Stimulated activated CD8-positive, alpha-beta memory T cell treated with anti-CD3 and anti-CD28 coated beads, Interleukin-12 subunit alpha, Interleukin-12 subunit beta, amount 100 ng/mL, for 1 hour (primary cell): ENCODE measurements at places on chromosomes 5 and 9.
A peak's percentile ranks its signal among the peaks of the same experiment; 100 is the strongest.

DNA sequence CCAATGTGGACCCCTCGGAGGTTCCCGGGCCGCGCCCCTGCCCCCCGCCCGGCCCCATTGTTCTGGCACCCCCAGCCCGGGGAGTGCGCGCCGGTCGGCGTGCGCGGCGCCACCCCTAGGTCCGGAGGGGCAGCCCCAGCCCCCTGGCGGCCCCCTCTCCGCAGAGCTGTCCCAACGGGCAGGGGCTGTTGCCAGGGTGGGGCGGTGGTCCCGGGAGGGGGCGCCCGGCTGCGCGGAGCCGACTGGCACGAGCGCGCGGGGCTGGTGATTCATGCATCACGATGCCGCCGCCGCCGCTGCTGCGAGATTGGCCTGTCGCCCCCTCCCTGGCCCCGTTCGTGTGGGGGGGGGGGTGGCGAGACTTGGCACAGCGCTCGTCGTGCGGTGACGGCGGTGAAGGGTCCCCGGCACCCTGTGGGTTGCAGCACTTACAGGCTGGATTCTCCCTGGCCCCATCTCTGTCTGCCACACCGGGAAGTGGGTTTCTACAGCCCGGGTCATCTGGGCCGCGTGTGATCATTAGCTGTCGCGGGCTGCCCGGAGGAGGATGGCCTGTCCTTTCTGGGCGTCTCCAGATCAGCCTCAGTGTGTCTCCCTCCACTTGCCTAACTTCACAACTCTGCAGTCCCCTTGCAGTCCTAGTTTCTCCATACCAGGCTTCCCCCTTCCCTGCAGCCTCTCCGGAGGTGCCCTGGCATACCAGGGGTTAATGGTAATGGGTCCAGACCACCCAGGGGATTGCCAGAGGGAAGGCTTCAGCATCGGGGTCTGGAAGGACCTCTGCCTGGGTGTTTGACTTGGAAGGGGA, 858 bp downstream of the NCS1 start:
- DNase-seq = peak; percentile 6

- no peak for DNase-seq
Observed at GRCh38 chr5:76190356-76190755, 107.2 kb downstream of the SV2C start.

GRCh38 chr5:109823597-109823996, 133.9 kb downstream of the MAN2A1 start:
- no peak for DNase-seq

DNA sequence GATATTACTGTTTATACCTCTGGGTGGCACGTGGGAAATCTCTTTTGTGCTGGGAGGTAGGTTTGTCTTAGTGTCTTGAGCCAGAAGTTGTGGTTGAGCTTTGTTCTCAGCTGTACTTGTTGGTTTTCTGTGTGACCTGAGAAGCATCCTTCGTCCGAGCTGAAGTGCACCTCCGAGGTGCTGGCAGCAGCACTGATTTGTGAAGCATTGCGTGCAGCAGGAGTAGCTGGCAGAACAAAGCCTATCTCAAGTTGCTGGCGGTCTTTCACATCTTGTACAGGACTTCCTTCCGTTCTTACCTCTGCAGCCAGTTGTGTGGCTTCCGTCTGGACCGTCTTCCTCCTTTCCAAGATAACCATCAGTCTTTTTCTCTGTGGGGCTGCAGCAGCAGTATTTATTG, 4.3 kb downstream of the PRRC2B start:
- DNase-seq = peak; percentile 46

GRCh38 chr5:132099076-132099748, 25.6 kb downstream of the CSF2 start:
- peak; percentile 28 for DNase-seq

- DNase-seq = no peak
Observed at GRCh38 chr9:131084661-131085369, 11.5 kb upstream of the AIF1L start.

DNA sequence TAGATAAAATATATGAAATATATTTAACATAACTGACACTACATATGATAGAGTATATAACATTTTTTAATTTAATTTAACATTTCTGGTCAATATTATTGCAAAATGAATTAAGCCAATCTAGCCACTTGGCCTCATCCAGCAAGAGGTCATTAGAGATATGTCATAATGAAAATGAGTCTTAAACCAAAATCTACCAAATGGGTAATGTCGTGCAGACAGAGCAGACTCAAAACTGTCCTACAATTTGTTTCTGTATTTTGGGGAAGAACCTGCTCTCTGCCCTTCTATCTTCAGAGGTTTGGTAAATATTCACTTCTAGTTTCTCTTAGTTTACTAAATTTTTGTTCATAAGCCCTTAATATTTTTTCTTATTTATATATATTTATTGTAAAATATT, 61.4 kb downstream of the ARHGEF28 start:
- DNase-seq = no peak

- no peak for DNase-seq
Observed at GRCh38 chr9:17319864-17320263, 185.0 kb downstream of the CNTLN start.

GRCh38 chr5:143402553-143403333, 743 bp downstream of the NR3C1 start:
- no peak for DNase-seq

GRCh38 chr5:1312206-1312605, 17.3 kb upstream of the TERT start:
- DNase-seq = no peak

- DNase-seq = no peak
Observed at GRCh38 chr9:129013674-129014073, 14.5 kb downstream of the SH3GLB2 start.

DNA sequence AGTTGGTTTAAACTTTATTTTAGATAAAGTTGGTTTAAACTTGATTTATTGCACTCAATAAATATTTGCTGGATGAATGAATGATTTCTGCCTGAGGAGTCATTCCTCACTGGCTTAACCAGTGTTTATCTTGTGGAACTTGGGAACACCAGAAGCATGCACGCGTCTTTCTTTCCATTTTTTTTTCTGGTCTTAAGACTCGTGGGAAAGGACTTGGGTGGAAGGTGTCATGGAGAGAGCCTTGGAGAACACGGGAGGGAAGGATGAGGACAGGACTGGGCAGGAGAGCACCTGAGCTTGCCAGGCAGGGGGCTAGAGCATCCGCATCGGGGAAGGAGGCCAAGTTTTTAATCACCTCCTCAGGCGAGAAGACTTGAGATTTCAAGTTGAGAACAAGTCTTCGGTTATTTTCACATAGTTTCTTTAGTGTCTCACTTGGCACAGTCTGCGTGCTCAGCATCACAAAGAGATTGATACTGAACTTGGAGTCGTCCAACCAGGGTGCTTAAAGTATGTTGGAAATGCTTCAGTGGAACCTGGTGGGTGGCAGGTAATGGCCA, 144.2 kb downstream of the PDZD2 start:
- DNase-seq = no peak

DNA sequence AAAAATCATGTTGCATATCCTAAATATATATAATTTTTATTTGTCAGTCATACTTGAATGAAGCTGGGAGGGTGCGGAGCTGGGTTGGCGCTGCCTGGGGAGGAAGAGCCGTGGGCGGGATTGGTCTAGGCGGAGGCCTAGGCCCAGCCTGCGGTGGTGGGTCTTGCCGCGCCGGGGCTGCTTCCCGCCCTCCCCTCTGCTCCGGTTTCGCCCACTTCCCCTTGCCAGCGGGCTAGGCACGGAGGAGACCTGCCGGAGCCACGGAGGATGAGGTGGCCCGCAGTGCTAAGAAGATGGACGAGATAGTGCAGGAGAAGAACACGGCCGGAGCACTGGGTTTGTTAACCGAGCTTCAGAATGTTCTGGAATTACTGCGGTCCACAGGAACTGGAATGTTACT, 54.0 kb upstream of the IGFBPL1 start:
- DNase-seq = no peak

GRCh38 chr9:136014147-136014923, 53.2 kb upstream of the UBAC1 start:
- DNase-seq = no peak

GRCh38 chr9:73183917-73184861, 32.5 kb downstream of the ANXA1 start:
- no peak for DNase-seq

GRCh38 chr5:103774721-103775120, 212.1 kb upstream of the NUDT12 start:
- DNase-seq = no peak

DNA sequence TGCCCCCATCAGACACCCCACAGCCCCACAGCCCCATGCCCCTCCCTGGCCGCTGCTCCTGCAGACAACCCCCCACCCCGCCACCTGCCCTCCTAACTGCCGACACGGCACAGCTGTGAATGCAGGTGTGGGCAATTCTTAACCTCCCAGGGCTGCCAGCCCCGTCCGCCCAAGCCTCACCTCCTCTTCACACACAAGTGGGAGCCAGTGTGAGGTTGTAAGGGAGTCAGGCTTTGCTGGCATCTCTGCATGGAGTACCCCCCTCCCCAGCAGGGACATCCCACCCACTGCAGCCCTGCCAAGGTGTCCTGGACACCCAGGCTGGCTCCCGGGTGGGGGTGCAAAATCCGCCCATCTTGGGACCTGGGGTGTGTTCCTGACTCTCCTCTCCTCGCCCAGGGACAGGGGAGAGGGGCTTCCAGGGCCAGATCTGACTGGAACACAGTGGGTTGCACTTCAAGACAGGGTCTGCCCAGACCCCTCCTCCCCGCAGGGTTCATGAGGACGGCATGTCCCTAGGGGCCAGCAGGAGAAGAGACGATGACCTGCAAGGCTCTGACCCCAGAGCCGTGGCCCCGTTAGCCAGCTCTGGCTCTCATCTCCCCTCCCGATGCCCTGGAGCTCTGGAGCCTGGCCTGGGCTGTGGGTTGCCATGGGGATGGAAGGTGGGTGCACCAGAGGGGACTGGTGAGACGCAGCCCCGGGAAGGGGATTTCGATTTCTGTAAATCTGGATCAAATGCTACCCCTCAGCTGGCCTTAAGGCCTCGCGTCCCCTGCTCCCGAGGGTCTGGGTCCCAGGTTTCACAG, 34.4 kb downstream of the SARDH start:
- DNase-seq = no peak

DNA sequence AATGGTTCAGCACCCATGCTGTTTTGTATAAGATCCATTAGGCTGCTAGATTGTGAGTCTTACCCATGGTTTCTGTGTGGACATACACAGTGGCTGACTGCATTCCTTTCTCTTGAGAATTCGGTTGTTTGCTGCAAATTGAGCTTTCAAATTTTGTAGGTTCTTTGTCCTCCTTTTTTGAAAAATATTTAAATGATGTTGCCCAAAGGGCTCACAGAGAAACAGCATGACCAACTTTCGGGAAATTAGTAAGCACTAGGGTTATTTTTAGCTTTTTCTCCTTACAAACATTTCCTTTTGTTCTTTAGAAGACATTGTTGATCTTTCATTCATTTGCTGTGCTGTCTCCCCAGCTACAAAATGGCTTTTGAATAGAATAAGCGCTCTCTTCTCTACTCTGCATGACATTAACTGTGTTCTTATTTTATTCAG, 79.4 kb downstream of the NLN start:
- no peak for DNase-seq

DNA sequence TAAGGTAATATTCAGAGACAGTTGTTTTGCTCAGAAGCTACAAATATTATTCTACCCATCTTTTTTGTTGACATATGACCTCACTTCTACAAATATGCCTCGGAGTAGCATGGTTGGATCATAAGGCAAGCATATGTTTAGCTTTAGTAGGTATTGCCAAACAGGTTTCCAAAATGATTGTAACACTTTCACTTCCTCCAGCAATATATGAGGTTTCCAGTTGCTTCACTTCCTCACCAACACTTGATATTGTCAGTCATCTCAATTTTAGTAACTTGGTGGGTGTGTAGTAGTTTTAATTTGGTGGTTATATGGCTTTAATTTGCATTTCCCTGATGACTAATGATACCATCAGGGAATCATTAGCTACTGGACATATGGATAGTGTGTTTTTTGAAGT, 46.7 kb downstream of the TNFSF8 start:
- DNase-seq = no peak

DNA sequence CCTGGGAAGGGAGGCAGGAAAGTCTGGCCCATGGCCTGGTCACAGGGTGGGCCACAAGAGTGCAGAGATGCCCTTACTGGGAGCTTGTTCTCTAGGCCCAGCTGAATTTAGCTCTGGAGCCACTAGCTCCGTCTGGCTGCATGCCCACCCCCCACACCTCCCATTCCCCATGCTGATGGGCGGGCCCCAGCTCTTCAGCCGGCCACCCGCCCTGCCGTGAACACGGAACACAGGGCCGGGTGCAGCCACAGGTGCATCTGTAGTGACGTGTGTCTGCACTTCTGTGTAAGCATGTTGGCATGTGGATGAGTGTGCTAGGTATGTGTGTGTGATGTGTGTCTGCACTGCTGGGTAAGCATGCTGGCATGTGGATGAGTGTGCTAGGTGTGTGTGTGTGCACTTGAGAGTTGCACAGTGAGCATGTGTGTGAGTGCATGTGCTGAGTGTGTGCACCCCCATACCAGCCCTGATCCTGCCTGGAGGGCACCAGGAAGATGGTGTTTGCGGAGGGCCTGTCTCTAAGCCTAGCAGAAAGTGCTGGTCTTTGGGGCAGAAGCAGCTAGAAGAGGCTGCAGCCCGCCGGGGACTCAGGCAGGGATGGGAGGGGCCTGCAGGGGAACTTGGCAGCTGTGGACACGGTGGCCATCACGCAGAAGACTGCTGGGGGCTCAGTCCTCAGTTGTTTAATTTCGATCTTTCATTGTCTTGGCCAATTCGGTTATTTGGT, 136.4 kb downstream of the CACNA1B start:
- no peak for DNase-seq

DNA sequence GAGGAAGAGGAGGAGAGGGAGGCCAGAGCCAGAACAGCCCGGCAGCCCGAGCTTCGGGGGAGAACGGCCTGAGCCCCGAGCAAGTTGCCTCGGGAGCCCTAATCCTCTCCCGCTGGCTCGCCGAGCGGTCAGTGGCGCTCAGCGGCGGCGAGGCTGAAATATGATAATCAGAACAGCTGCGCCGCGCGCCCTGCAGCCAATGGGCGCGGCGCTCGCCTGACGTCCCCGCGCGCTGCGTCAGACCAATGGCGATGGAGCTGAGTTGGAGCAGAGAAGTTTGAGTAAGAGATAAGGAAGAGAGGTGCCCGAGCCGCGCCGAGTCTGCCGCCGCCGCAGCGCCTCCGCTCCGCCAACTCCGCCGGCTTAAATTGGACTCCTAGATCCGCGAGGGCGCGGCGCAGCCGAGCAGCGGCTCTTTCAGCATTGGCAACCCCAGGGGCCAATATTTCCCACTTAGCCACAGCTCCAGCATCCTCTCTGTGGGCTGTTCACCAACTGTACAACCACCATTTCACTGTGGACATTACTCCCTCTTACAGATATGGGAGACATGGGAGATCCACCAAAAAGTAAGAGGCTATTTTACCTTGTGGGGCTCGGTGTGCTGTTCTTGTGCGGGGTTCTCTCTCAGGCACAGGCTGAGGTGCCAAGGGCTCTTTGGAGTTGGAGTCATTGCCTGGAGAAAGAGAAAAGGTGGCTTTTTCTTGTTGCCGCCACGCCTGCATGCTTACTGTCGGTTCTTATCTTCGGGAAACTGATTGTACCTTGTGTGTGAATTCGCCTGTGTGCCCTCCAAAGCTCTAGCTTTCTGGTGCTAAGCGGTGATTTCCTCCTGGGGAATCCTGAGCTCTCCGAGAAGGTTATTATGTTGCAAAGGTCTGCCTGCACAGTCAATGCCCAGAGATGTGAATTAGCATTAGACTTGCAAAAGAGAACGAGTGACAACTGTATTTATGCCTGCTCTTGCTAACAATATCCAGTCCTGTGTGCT, at the start of gene ISL1:
ISL1 (plus strand) TSS at position 318 of the 991 bp plus-strand sequence; CDS start at position 542, 224 bp downstream.
- DNase-seq = no peak
